Stimulated activated naive CD8-positive, alpha-beta T cell treated with anti-CD3 and anti-CD28 coated beads, Interleukin-15, amount 100 ng/mL, for 72 hours (primary cell): ENCODE measurements at places on chromosomes 6 and 20.

GRCh38 chr6:96391776-96392360 is 129.7 kb upstream of the UFL1 start:
- DNase-seq = no peak

DNA sequence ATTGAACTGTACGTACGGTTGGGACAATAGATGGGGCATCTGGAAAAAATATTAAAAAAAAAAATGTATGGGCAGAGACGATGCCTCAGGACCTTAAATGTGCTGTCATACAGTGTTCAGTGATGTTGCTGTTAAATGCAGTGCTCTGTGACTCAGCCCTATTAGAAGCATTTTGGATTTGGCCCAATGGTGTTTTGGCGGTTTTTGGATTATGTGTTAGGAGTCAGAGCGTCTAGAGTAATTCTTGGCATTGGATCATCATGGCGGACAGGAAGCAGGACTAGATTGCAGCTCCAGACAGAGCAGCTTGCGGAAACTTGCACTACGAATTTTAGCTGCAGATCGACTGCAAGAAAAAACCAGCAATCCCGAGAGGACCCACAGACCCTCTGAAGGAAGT is 280.0 kb downstream of the SOX4 start:
- DNase-seq = no peak

- DNase-seq = no peak
These were observed 108.1 kb upstream of the TIAM2 start for GRCh38 chr6:154887051-154887450.

DNA sequence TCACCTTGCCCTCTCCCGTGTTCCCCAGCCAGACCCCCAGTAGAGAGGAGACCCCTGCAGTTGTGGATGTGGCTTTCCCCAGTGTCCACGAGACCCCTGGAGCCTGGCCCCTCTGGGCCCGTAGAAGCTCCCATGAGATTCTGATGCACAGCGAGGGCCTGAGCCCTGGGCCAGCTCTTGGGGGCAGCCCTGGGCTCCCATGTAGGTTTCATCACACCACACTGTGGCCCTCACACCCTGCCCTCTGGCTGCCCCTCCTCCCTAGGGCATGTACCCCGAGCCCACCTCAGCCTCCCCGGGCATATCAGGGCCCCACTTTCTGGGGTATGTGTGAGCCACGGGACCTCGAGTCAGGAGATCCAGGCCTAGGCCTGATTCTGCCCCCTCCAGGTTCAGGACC is 7.0 kb upstream of the CHRNA4 start:
- DNase-seq = no peak

- DNase-seq = no peak
These were observed 64.9 kb downstream of the SLC22A23 start for GRCh38 chr6:3391902-3392458.

DNA sequence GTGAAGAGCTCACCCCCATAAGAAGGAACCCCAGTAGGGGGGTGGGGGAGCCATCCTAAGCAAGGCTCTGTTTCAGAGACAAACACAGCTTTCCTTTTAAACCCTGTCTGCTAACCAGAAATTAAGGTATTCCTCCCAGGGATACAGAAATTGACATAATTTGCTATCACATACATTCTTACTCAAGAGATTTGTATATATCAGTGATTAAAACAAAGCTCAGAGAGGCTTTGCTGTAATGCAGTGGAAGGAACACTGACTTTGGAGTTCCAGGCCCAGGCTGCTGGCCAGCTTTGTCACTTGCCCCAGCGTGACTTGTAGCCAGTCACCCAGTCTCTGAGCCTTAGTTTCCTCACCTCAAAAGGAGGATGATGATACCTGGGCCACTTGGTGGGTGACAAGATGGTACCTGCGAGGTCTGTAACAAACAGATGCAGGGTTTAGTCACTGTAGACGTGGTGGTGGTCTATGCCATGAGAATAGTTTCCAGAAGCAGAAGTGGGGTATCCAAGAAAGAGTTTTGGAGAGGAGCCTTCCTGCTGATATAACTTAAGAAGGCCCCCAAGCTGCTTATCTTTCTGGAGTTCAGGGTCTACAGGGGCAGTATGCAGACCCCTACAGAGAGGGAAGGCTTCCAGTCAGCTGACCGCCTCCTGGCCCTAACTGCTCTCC is 3.2 kb upstream of the FOXF2 start:
- DNase-seq = no peak

- DNase-seq = no peak
These were observed 56.4 kb downstream of the REPS1 start for GRCh38 chr6:138931660-138932059.

DNA sequence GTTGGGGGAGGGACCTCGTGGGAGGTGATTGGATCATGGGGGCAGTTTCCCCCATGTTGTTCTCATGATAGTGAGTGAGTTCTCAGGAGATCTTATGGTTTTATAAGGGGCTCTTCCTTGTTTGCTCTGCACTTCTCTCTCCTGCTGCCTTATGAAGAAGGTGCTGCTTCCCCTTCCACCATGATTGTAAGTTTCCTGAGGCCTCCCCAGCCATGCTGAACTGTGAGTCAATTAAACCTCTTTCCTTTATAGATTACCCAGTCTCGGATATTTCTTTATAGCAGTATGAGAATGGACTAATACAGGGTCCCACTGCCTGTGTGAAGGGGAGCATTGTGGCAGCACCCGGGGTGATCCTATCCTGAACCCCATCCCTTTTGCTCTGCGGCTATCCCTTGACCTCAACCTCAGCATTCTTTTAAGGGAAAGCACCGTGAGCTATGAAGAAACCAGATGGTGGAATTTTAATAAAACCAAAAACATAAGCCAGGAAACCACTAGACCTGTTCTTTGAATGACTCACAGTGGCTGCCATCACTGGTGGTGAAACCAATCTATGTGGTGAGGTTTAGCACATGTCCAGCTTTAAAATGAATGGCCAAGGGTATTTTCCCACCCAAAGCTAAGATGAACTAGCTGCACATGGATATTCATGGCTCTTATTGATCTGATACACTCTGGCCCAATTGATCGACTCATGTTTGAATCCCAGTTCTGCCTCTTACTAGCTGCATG is 62.2 kb downstream of the ZDHHC14 start:
- peak; percentile 44 for DNase-seq

DNA sequence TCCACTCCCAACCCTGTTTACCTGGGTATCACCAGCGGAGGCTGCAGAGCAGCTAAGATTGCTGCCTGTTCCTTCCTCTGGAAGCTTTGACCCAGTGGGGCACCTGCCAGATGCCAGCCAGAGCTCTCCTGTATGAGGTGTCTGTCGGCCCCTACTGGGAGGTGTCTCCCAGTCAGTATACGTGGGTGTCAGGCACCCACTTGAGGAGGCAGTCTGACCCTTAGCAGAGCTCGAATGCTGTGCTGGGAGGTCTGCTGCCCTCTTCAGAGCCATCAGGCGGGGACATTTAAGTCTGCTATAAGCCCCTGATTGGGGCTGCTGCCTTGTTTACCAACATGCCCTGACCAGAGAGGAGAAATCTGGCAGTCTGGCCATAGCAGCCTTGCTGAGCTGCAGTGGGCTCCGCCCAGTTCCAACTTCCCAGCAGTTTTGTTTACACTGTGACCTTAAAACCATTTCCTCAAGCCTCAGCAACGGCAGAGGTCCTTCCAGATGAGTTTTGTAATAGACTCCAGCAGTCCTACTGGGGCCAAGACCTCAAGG is 2.8 kb downstream of the RAET1E start:
- no peak for DNase-seq

DNA sequence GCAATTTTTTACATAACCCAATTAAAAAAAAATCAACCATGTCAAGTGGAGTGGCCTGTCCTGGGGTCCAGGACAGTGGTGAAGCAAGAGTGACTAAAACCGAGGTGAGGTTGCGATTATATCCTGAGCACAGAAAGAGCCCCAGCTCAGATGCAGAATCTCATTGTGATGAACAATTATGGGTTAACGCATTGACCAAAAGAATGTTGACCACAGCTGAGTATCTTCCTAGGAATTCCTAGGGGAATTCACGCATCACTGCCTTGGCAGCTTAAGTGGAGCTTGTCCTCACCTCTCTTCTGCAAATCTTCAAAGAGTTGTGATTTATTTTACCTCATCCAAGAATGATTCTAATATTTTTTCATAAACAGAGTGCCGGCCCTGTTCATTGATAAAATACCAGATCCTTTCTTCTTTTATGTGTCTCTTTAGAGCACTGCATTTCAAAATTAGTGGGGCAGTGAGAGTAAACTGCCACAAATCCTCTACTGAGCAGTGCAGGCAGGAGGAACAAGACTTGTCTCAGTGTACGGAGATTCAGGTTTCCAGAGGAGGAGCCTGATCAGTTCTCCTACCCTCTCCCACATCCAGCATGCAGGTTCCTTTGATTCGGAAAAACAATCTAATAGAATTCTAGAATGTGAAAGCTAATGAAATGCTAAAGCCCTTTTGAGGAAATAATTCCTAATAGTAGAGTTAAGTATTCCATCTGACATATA is 60.1 kb upstream of the ZNF184 start:
- no peak for DNase-seq

GRCh38 chr6:113888956-113889630 is 31.9 kb downstream of the MARCKS start:
- no peak for DNase-seq

GRCh38 chr6:68282646-68283045 is 352.4 kb upstream of the ADGRB3 start:
- DNase-seq = no peak

GRCh38 chr6:37705239-37706051 is 7.8 kb upstream of the MDGA1 start:
- peak; percentile 80 for DNase-seq

- no peak for DNase-seq
These were observed 13.8 kb downstream of the MMP24 start for GRCh38 chr20:35240083-35240810.

DNA sequence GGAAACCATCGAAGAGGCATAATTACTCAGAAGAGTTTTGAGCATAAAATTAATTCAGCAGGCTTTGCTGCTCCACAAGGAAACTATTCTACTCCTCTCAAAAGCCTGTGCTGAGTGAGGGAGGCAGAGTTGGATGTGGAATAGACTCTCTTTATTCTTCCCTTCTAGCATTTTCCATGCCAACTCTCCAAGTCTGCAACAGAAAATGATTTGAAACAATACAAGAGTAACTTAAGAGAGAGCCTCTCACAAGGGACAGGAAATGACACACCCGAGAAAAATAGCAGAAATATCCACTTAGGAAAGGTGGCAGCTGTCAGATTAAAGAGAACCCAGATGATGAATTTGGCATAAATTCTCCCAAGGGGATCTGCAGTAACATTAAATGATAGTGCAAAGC is 26.3 kb upstream of the LAMP5 start:
- no peak for DNase-seq

- no peak for DNase-seq
These were observed 10.3 kb downstream of the ZNF337 start for GRCh38 chr20:25686081-25687067.

DNA sequence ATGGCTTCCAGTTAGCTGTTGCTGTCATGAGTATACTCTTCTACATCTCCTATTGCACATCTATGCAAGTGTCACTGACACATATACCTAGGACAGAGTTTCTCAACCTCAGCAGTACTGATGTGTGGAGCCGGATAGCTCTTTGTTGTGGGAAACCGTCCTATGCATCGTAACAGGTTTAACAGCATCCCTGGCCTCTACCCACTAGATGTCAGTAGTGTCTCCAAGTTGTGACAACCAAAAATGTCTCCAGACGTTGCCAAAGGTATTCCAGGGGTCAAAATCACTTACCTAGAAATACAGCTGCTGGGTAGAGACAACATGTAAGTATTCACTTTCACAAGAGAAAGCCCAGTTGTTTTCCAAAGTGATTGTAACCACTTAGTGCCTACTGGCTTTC is 637.6 kb downstream of the RNF144B start:
- DNase-seq = no peak
